A549 (cell line): ENCODE measurements at places on chromosomes 5 and 9. TPM values are rescaled to one million over a fixed set of nuclear protein-coding genes. Genes with fewer than 3 reads are reported as not detected.
A peak's percentile ranks its signal among the peaks of the same experiment; 100 is the strongest.

THOC3 gene
- 53.7 to 59.1 TPM (median 56.8 TPM) in 3 replicates for polyA plus RNA-seq

INSL4 gene
- polyA plus RNA-seq = 8.6 to 12.1 TPM (median 11.5 TPM) in 3 replicates

PCDHAC2 gene
- polyA plus RNA-seq = 1.1 to 1.2 TPM (median 1.2 TPM) in 3 replicates

SPATA31C1 gene
- polyA plus RNA-seq = not detected in 3 replicates

FBXL7 gene
- 0.90 to 1.1 TPM (median 0.90 TPM) in 3 replicates for polyA plus RNA-seq

S1PR3 gene
- 33.7 to 43.0 TPM (median 33.7 TPM) in 3 replicates for polyA plus RNA-seq

IFNA21 gene
- polyA plus RNA-seq = not detected in 3 replicates

SAXO1 gene
- not detected in 3 replicates for polyA plus RNA-seq

MARCOL gene
- 0.06 to 0.14 TPM (median 0.11 TPM) in 3 replicates for polyA plus RNA-seq

EPB41L4B gene
- 7.9 to 8.0 TPM (median 7.9 TPM) in 3 replicates for polyA plus RNA-seq

POU5F2 gene
- not detected in 3 replicates for polyA plus RNA-seq

GAPT gene
- not detected in 3 replicates for polyA plus RNA-seq

ZNF483 gene
- 1.0 to 1.1 TPM (median 1.0 TPM) in 3 replicates for polyA plus RNA-seq

FGF1 gene
- 0.31 to 0.40 TPM (median 0.38 TPM) in 3 replicates for polyA plus RNA-seq

PRDM9 gene
- polyA plus RNA-seq = 0.03 TPM in 1 of 3 replicates, not detected in the others

RASGEF1C gene
- polyA plus RNA-seq = 0.12 to 0.24 TPM (median 0.12 TPM) in 3 replicates

- peak; percentile 86 for DNase-seq
Observed at GRCh38 chr9:27427272-27427643, 96.8 kb upstream of the IFNK start.

DNA sequence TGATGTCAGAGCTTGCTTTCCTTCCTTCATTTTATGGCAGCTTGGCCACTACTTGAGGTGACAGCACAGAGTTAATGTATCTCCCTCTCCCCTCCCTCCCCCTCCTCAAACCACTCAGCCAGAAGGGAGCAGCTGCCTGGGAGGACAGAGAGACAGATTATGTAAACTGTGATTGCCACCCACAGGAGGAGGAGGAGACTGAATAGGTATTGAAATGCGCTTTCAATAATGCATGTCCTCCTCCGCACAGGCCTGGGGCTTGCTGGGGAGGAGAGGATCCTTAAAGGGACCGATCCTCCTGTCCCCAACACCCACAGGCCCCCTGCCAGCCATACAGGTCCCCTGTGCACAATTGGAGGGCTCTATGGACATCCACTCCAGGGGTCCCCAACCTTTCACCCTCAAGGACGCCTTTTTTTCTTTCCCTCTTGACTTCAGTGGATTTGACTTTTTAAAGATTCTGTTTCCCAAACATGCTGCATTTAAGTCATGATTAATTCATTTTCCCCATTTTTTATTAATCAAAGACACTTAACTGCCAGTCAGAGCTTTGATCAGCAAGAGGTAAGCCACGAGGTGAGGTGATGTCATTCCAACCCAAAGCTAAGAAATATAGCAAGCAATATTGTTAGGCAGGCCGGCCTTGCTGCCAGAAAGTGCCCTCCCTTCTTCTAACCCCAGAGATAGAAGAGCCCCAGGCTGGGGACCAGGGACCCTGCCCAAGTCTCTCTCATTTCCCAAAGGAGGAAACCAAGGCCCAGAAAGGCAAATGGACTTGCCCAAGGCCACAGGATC is 47.5 kb upstream of the CPLX2 start:
- no peak for DNase-seq

DNA sequence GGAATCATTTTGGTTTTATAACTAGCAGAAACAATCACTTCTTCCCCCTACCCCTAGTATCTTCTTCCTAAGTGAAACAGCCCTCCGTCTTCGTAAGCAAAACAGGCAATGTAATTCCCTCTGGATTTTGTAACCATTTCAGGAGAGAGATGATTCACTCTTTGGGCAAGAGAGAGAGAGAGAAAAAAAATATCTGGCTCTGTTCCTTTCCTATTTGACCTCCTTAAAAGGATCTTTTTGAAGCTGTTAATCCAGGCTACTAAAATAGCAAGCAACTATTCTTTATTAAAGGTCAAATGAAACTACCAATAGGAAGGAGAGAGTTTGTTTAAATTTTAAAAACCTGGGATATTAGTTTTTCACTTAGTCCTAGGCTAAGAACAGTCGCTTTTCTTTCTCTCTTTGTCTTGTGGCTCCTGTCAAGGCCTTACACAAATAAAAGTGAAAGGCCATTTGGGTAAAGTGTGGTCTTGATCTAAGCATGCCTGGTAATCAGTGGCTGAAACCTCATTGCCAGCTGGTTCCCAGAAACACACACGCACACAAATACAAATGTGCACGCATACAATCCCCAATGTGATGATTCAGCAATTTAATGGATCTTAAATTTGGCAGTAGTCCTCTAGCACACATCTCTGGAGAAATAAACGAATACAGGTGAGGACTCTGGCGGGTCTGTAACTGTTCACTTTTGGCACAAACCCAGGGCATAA is 70.2 kb downstream of the PRUNE2 start:
- DNase-seq = peak; percentile 6

DNA sequence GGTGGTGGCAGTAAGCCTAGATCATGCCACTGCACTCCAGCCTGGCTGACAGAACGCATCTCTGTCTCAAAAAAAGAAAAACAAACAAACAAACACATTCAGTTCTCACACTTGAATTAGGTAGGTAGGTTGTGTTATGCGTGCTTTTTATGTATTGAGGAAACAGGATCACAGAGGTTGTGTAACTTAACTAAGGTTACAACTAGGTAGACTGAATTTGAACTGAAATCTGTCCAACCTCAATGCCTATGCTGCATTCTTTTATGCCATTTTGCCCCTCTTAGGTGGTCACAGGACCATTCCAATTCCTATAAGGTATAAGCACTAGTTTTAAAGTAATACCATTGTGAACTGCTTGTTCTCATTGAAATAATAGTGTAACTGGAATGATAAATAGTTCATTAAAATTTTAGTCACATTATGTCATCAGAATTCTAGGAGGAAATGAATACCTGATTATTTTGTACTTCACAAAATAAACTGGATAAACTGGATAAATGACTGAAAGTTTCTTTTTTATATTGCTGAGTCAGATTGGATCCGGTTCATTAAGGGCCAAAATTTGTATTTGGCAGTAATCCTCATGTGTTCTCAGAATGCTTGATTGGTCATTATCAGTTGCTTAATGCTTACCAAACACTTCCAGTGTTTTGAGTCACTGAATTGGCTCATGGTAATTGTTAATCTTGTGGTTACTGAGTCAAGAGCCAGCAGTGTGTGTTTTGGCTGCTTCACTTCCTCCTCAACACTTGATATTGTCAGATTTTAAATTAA is 7.1 kb downstream of the UBAP1 start:
- peak; percentile 82 for DNase-seq

DNA sequence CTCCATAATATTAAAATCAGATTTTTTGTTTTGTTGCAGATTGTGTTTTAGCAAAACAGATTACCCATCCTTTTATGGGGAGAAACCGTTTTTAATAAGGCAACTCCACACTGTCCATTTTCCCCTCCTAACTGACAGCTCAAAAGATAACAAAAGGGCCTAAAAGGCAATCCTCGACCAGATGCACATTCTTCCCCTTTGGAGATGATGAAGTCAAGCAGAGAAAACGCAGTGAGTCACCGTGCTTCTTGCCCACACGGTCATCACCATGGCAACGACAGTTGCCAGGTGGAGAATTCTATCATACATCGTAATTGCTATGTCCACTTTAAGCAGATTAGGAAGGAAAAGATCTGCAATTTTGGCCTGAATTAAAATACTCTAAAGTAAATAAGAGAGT is 96.4 kb downstream of the DIRAS2 start:
- DNase-seq = no peak

DNA sequence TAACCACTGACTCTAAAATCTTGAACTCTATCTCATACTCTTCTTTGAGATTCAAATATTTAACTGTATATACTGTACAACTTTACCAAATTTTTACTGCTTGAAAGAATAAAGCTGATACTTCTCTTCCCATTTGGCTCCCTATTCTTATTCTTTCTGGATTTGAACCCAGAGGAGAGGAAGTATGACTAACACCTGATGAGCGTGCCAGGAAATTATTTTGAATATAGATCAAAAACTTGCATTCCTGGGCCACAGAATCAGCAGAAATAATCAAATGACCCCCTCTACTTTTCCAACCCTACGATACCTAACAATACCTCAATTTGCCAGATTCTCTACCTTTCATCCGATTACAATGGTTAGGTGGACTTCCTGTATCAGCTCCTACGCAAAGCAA is 285.8 kb downstream of the ISL1 start:
- DNase-seq = no peak

- no peak for DNase-seq
Observed at GRCh38 chr5:112253478-112254250, 165.4 kb downstream of the EPB41L4A start.

GRCh38 chr9:109816490-109816889 is 36.5 kb downstream of the PALM2AKAP2 start:
- DNase-seq = peak; percentile 51

- DNase-seq = no peak
Observed at GRCh38 chr9:15553528-15553898, 670 bp downstream of the CCDC171 start.

- no peak for DNase-seq
Observed at GRCh38 chr5:134920848-134921575, 16.1 kb downstream of the PCBD2 start.

DNA sequence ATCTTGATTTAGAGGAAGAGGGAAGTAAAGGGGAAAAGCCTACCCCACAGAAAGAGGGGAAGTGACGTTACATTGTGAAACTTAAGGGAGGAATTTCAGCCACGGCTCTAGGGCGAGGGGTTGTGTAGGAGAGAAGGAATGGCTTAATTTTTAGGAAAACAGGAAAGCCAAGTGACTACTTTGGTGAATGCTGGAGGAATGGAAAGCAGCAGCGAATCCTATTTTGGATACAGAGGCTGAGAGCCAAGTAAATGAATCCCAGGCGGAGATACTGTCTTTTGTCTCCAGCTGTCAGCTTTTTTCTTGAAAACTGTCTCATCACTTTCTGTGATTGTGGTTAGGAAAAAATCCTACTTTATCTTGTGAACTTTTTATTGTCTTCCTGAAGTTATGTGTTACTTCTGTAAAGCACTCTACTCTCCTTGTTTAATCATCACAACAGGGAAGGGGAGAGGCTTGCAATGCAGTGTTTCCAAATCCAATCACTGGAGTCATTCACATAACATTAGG is 188.4 kb downstream of the TSSK1B start:
- no peak for DNase-seq

- DNase-seq = no peak
Observed at GRCh38 chr5:142491679-142492078, 166.9 kb upstream of the SPRY4 start.

- DNase-seq = no peak
Observed at GRCh38 chr5:107704681-107705401, 34.1 kb upstream of the EFNA5 start.

- peak; percentile 83 for DNase-seq
Observed at GRCh38 chr5:157994906-157995519, 136.1 kb upstream of the CLINT1 start.

DNA sequence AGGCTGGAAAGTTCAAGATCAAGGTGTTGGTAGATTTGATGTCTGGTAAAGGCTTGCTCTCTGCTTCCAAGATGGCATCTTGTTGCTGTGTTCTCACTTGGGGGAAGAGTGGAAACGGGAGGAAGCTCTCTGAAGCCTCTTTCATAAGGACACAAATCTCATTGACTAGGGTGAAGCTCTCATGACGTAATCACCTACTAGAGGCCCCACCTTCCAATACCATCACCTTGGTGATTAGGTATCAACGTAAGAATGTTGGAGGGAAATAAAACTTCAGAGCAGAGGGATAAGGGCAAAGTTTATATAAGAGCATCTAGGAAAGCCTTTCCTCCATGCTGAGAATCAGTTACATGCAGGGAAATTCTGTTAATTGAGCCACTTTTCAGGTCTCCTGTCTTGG is 15.4 kb upstream of the KLF9 start:
- no peak for DNase-seq

DNA sequence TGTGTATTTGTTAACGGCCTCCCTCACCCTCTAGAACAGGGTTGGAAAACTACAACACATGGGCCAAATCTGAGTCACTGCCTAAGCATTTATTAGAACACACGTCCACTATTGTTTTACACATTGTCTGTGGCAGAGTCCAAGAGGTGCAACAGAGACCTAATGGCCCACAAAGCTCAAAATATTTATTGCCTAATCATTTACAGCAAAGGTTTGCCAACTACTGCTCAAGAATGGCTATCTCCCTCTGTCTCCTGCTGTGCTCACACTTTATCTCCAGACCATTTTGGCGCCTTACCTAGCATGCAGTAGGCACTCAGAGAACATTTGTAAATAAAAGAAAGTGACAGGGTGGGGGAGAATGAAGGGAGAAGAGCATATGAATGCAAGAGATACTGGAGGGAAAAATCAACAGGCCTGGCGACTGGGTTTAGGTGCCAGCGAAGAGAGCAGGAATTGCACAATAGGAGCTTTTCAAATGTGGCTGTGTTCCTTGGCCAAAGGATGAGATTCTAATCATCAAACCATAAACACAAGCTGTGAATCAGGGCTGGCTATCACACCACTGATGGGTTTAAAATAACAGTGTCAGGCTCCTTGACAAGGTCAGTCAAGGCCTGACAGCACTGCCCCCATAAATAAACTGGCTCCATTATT is 80.3 kb downstream of the EPB41L4A start:
- peak; percentile 51 for DNase-seq

DNA sequence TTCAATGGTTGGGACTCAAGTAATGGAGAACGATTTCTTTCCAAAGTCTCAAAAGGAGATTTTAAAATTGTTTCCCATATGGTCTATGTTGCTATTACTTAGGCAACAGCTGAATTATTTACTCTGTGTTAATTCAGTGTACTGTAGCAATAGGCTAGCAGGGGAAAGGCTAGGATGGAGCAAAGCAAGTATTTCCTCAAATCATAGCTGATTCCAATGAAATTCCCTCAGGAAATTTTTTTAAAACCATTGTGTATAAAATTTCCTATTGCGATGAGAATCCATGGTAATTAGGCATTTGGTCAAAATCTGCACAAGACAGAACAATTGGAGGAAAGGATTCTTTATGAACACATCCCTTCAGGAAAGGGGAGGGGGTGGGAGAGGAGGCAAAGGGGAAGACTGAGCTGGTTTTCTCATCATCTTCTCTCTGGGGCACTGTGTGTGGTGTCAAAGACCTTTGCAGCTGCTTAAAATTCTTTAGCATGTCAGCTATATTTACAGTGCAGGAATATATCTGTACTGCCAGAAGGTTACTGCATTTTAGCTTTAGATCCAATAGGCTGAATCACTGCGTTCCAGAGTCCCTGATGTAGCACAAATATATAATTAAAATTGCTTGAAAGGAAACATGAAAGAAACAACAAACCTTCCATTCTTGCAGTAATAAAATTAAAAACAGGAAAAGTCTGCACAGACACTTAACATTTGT is 95.3 kb downstream of the ZNF608 start:
- DNase-seq = no peak
